ENCODE measurements at places on chromosomes 2 and 18.

DNA sequence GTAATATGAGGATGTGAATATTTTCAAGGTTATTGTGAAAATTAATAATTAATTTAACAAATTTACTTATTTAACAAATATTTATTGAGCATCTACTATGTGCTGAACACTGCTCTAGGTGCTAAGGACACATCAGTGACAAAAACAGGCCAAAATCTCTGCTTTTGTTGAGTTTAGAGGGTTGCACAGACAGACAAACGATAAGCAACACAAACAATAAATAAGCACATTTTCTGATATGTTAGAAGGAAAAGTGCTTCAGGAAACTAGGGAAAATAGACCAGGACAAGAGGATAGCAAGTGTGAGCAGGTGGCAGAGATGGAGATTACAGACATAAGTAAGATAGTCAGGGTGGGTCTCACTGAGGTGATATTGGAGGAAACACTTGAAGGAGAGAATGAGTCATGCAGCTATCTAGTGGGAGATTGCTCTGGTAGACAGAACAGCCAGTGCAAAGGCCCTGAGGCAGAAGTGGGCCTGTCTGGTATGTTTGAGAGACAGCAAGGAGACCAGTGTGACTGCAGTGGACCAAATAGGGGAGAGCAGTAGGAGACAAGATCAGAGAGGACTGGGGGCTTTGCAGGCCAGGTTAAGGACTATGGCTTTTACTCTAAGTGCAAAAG lies 38.3 kb downstream of the SFXN5 start:
- peak; percentile 18 for DNase-seq

GRCh38 chr2:239948100-239948881 lies 76.9 kb downstream of the NDUFA10 start:
- DNase-seq, result no peak

DNA sequence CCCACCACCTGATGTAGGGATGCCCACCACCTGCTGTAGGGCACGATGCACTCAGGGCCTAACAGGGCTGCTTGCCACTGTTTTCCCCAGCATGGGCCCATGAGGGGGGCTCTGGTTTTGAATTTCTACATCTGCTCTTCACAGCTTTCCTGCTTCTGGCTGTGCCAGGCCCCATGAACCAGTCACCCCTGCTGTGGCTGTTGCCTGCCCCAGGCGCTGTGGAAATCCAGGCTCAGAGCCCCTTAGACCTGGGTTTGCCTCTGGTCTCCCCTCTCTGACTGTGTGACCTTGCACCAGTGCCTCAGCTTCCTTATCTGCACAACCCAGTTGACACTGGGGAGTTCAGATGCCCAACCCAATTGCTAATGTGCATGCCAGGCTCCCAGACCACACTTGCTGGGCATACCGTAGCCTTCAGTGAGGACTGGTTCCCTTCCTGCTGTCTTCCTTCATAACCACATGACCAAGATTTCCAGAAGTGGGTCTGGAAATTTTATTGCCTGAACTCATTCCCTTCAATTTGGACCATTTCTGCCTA lies 6.0 kb upstream of the MLPH start:
- DNase-seq, result no peak

- DNase-seq, result no peak
Measured at GRCh38 chr18:74290021-74290420, 1.7 kb downstream of the CYB5A start.

- DNase-seq, result no peak
Measured at GRCh38 chr2:169485650-169486138, 6.4 kb downstream of the BBS5 start.

DNA sequence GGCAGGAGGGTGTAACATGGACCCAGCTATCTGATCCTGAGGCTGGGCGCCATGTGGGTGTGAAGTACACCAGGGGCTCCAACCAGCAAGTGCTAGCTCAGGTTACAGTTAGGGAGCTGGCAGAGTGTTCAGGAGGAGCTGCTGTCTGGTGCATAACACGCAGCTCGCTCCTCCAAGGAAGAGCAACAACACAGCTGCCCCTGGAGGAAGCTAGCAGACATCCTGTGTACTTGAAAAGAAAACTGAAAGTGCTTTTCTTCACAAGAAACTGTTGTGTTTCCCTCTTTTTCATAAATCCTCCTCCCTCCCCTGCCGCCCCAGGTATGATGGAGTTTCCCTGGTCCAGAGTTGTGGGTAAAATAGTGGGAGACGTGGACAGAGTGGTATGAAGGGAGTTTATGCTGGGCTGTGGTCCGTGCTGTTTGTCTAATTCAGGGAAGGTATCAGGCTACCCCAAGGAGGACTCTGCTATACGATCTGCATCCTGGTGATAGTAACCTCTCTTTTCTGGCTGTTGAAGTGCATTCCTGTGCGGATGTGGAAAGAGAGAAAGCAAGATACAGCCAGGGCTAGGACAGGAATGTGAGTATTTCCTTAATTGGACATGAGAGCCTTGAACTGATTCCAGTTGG lies 6.1 kb upstream of the LBH start:
- DNase-seq, result peak; percentile 53

- no peak for DNase-seq
Measured at GRCh38 chr2:17136877-17137276, 381.4 kb downstream of the RAD51AP2 start.

DNA sequence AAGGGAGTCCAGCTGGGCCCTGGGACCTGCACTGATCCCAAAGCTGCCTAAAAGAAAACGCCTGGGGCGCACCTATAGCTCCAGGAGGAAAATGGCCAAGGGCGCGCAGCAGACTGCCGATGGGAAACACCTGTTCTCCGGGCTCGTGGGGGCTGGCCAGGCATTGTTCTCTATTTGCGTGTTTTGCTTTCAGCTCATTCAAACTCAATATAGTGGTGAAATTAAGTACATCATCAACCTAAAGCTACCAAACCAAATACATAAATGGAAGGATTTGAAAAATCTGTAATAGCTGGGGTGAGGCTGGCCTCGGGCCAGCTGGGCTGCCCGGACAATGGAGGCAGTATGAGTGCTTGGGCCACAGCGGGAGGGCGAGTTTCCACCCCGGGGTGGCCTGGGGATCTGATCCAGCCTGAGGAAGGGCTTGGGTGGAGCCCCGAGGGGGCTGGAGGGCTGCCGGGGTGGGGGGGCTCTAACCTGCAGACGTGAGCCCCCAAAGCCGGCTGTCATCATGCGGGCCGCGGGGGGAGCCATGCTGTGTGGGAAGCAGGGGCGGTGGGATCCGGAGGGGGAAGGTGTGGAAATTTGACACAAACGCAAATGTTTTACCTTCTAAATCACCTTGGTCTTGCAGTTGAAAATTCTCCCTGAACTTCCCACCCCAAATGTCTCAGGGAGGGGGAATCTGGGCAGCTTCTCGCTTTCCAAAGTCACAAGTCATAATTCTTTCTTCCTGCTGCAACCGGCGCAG lies 77.6 kb downstream of the ASB1 start:
- DNase-seq, result no peak

- no peak for DNase-seq
Measured at GRCh38 chr2:107436281-107436680, 390.4 kb upstream of the RGPD4 start.

GRCh38 chr2:128986026-128986715 lies 667.5 kb upstream of the HS6ST1 start:
- DNase-seq, result no peak

GRCh38 chr2:133835821-133836619 lies 267.8 kb upstream of the NCKAP5 start:
- no peak for DNase-seq

DNA sequence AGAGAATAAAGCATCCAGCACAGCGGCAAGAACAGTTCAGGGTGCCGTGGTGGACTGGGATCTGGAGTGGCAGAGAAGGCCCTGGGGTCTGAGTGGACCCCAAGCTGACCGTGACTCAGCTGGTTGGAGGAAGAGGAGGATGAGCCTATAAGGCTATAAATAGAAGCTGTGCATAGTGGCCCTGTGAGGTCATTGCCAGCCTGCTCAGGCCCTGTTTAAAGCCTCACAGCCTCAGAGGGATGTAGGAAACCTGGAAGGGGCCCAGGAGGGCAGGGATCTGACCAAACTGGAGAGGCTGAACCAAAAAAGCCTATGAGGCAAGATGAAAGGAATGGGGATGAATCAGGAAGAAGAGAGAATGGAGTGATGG lies 11.3 kb upstream of the DES start:
- DNase-seq, result peak; percentile 99

- no peak for DNase-seq
Measured at GRCh38 chr2:81583311-81584108, 1279.0 kb upstream of the LRRTM1 start.

- DNase-seq, result no peak
Measured at GRCh38 chr2:128594953-128595677, 276.4 kb upstream of the HS6ST1 start.

GRCh38 chr2:28681158-28681571 lies 70.5 kb upstream of the PPP1CB start:
- DNase-seq, result peak; percentile 75

- DNase-seq, result no peak
Measured at GRCh38 chr2:234395891-234396420, 100.9 kb downstream of the ARL4C start.

- no peak for DNase-seq
Measured at GRCh38 chr2:137747509-137747908, 216.8 kb upstream of the HNMT start.

DNA sequence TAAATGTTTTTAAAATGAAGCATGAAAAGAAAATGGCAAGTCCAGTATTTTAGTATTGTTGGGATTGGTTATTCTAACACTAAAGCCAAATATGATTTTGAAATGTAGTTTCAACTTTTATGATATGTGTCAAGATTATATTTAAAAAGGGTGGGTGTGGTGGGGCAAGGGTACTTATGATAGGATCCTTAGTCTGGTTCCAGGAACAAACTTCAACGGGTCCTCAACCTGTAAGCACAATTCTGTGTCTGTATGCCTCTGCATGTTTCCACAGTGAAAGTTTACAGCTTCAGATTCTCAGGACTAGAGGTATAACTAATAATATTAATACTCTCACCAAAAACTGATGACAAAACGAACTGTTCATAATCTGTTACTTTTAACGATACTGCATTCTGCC lies 5.8 kb downstream of the USP34 start:
- no peak for DNase-seq

DNA sequence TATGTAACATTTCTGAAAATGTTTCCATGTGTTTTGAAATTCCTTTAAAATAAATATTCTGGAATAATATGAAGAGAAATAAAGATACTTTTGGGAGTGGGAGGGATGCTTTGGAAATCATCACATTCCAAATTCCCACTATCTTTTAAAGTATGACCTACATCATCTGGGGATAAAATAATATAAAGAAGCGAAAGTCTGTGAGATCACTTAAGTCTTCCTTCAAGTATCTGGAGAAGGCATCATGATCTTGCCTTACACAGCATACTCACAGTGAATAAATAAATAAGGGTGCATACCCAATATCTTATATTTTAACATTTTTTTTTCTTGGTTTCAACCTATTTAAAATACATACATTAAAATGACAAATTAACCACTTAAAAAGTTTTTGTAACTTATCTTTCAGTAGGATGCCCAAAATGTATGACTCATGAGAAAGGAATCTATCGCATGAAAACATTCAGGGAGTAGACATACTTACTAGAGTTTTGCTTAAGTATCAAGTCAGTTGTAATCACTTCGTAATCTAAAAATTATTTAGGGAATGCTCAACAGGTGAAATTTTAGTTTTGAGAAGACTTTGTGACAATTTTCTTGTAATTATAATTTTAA lies 248.3 kb upstream of the COL3A1 start:
- peak; percentile 74 for DNase-seq

GRCh38 chr2:21072477-21073242 lies 28.8 kb upstream of the APOB start:
- DNase-seq, result no peak

- DNase-seq, result peak; percentile 94
Measured at GRCh38 chr2:9112079-9112721, 94.4 kb upstream of the ASAP2 start.

DNA sequence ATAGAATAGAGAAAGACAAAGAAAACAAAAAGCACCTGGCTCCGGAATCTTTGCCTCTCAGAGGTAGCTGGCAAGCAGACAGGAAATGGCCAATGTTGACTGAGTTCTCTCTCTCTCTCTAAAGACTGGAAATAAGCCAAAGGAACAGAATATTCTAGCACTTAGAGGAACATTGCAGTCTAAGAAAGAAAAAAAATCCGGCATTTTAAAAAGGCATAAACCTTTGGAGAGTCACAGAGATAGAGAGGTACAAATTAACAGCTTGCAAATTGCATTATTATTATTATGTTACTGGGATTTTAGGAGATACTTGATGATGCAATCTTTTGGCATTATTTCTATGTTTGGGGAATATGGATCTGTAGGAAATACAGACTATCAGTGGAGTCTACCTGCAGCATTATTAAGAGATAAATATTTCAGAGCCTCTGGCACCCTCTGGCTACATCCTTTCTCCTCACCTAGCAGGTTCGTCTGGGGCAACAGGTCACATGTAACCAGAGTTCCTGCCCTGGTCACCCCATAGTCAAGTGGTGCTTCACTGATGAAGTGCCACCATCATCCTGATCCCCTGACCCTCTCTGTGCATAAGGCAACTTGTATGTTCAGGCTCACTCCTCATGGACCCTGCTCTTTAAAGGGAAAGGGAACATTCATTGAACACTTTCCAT lies 318.9 kb upstream of the ACVR2A start:
- DNase-seq, result no peak

GRCh38 chr18:23306822-23307221 lies 146.3 kb upstream of the RIOK3 start:
- no peak for DNase-seq

- DNase-seq, result no peak
Measured at GRCh38 chr2:69780921-69781320, 39.0 kb downstream of the ANXA4 start.

- DNase-seq, result peak; percentile 61
Measured at GRCh38 chr18:36321658-36322407, 24.3 kb downstream of the FHOD3 start.

GRCh38 chr2:133780099-133780996 lies 212.1 kb upstream of the NCKAP5 start:
- DNase-seq, result peak; percentile 82

DNA sequence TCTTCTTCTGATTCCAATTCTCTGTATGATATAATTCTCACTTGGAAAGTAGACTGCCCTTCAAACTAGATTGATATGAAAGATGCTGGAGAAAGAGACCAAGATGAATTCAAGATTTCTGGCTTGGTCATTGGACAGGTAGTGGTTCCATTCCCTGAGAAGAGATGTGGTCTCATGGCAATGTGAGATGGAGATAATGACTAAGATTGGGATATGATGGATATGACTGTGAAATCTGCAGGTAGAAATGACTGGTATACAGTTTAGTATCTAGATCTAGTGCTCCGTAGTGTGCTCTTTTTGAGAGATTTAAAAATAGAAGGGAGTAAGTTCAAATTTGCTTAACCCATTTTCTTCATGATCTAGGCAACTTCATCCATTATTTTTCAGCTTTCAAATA lies 425.4 kb upstream of the TRIB2 start:
- no peak for DNase-seq

- DNase-seq, result peak; percentile 47
Measured at GRCh38 chr2:152405206-152406118, 70.5 kb downstream of the FMNL2 start.

- no peak for DNase-seq
Measured at GRCh38 chr2:47551800-47552525, 149.0 kb downstream of the MSH2 start.

All from EL (cell line).